ENCODE measurements at places on chromosomes 2 and 18.

GRCh38 chr18:59660366-59660765 lies 36.9 kb downstream of the CCBE1 start:
- no peak for DNase-seq

DNA sequence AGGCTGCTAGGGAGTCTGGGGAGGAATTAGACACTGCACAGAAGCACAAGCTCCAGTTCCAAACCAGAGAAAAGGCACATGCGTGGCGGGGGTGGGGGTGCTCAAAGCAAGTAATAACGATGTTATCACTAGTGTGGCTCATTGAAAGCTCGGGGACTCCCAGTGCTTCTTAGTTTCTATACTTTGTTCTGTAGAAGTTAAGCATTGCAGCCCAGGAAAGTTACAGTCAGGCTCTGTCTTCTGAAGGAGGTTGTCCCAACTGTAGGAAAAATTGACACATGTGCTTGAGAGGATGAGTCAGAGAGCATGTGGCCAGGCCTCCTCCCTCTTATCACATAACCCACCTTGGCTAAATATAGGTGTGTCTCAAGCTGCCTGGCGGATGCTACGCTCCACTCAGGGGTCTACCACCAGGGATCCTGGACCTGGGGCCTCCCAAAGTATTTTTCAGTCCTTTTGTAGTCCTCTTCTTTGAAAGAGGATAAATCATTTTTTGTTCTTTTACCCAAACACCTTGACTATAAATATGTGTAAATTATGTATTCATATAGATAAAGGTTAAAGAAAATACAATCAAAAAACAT lies 3.8 kb downstream of the GALNT5 start:
- DNase-seq: no peak

DNA sequence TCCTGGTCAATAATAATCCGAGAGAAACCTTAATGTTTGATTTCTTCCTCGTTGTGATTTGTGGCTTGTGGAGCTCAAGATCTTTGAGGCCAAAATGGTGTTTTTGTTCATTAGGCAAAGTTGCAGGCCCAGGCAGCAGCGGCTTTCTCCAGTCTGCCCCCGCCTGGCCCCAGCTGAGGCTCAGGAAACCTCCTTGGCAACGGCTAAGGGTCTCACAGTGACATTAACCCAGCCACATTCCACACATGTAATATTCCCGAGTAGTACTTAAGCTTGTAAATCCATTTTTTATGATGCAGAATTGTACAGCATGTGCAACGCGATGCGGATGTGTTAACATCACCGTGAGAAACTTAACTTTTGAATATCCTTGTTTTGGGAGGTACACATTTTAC lies 200.1 kb downstream of the BCL11A start:
- no peak for DNase-seq

DNA sequence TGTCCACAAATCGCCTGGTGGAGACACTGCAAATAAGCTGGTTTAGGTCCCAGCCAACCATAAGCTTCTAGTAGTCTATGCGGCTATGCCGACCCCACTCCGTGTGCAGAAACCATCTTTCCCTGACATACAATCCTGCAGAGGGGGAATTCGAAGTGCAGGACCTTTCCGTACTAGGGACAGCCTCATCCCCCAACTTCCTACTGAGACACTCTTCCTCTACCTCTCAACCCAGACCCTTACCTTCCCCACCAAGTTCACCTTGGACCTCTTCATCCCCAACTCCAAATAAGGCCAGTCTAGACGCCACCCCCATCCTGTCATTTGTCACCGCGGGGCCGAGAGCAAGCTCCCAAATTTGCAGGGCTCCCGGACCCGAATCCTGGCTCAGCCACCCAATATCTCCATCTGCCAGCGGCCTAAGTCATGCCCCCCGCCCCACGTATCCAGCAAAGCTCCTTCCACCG lies 496 bp downstream of the SUCLG1 start:
- no peak for DNase-seq

- peak; percentile 4 for DNase-seq
Measured at GRCh38 chr2:235845245-235845644, 322.9 kb downstream of the GBX2 start.

DNA sequence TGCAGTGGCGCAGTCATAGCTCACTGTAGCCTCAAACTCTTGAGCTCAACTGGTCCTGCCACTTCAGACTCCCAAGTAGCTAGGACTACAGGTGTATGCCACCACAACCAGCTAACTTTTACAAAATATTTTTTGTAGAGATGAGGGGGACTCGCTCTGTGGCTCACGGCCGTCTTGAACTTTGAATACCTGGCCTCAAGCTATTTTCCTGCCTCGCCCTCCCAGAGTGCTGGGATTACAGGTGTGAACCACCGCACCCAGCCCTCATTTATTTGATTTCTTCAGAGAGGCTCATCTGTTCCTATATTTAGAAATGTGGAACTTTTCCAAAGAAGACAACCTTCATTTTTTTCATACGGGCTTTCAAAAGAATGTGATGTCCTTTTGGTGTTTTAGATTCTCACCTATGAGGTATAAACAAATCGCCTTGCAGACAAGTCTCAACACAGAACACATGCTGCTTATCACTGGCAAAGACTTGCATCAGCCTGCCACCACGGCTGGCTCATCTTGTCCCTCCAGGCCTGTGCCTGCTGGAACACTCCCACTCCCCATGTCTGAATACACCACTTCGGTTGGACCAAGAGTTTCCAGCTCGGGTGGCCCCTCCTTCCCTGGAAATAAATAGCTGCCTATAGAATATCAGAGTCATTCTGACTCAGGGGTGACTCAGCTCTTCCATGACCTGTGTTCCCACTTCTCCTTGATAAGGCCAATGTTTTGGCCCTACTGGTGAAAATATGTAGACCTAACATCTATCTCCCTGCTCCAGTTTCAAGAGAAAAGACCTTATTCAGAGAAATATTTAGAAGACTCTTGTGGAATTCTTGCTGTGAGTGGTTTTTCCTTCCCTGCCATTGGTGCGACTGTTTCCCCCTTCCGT lies 202.6 kb downstream of the TGIF1 start:
- DNase-seq: peak; percentile 83

DNA sequence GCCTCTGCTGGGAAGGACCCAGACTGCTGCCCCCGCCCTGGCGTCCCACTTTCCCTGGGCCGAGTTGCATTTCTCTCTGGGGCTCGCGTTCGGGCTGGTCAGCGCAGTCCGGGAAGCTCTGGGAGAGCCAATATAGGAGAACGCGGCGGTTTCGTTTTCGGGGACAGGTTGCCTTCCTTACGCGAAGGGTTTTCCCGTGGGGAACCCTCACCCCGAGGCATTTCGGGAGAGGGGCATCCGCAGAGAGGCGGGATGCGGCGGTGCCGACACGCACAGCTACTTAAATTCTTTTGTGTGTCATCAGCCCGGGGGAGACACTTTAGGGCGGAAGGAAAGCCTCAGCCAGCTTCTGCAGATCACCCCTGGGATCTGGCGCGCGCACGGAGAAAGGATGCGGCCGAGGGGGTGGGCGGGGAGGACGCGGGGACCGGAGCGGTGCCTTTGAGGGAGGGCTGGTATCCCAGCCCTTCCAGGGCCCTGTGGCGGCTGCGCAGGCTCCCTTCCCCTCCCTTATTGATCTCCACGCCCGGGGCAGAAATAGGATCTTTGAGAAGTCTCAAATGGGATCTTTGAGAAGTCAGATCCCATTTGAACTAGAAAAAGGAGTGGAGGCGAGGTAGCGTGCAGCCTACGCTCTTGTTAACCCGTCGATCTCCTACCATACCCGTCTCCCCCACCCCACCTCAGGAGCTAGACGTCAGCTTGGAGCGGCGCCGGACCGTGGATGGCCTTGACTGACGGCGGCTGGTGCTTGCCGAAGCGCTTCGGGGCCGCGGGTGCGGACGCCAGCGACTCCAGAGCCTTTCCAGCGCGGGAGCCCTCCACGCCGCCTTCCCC lies 1.2 kb downstream of the GATA6 start:
- DNase-seq: no peak

- no peak for DNase-seq
Measured at GRCh38 chr2:11572996-11573395, 39.2 kb downstream of the GREB1 start.

DNA sequence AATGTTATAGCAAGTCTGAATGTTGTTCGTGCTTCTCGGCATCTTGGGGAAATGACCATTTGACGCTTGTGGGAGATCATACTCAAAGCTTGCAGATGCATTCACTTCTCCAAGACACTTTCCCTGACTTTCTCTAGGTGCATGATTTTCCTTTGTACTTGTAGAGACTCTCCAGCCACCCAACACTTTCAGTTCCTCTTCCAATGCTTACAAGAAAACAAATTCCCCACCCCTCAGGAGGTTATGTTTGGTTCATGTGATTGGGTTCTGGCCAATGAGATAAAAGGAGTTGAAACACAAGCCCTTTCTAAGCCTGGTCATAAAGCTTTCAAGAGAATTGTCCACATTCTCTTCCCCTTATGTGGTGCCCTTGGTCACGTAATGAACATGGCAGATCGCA lies 156.3 kb downstream of the EPHA4 start:
- DNase-seq: no peak

DNA sequence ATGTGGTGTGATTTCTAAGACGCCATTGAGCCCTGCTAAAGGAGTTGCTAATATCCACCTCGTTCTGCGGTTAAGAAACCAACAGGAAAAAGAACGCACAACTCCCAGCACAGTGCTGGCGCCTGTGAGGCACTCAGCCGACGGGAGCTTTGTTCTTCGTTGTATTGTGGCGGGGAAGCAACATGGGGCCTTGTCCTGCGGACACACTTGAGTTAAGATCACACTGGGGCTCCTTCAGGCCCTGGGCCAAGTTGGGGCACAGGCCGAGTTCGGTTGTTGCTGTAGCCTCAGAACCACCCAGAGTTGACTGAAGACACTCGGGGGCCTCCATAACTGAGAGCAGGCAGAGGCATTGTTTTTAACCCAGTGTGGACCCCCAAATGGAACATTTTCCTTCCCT lies 30.6 kb upstream of the CD8A start:
- no peak for DNase-seq

GRCh38 chr2:55112229-55113031 lies 62.2 kb upstream of the RTN4 start:
- peak; percentile 76 for DNase-seq

DNA sequence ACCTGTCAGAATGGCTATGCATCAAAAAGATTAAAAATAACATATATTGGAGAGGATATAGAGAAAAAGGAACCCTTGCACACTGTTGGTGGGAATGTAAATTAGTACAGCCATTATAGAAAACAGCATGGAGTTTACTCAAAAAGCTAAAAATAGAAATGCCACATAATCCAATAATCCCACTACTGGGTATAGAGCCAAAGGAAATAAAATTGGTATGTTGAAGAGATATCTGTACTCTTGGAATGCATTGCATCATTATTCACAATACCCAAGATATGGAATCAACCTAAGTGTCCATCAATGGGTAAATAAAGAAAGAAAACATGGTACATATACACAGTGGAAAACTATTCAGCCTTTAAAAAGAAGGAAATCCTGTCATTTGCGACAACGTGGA lies 77.2 kb downstream of the C1D start:
- no peak for DNase-seq

DNA sequence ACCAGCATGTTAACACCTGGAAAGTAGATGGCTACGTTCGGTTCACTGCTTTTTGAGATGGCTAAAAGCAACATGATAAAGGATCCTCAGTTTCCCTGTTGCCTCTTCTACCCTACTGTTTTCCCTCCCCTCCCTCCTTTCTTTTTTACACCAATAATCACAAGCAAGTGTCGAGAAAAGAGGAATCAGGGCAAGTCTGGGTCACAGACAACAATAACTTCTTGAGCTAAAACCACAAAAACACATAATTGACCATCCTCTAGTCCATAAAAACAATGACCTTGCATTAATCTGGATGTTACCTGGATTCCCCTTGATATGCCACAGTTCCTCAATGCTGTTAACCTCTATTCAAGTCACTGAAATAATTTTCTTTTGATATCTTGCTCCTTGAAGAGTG lies 736.6 kb upstream of the GCFC2 start:
- no peak for DNase-seq

DNA sequence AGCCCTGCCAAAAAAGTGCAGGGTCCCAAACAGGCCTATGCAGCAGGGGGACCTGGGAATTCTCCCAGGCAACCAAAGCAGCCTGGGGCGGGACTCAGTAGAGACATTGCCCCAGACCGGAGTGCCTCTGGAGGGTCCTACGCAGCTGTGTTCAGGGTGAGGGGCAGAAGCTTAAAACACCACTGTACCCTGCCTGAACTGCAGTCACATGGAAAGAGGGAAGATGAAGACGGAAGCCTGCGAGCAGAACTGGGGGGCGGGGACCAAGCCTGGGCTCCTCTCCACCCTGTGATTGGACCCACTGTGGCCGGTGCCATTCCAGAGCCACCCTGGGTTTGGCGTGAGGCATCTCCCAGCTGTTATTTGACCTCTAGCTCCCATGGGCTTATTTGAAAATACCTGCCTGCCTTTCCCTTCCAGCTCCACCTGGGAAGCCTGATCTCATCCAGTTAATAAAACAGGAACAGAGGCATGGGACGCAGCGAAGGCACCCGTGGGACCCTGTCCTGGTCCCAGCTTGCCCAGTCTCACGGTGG lies 183.1 kb downstream of the SMAD2 start:
- DNase-seq: no peak

DNA sequence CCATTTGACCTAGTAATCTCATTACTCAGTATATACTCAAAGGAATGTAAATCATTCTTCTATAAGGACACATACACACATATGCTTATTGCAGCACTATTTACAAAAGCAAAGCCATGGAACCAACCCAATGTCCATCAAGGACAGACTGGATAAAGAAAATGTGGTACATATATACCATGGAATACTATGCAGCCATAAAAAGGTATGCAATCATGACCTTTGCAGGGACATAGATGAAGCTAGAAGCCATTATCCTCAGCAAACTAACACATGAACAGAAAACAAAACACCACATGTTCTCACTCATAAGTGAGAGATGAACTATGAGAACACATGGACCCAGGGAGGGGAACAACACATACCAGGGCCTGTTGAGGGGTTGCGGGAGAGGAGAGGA lies 214.5 kb downstream of the NBAS start:
- DNase-seq: no peak

DNA sequence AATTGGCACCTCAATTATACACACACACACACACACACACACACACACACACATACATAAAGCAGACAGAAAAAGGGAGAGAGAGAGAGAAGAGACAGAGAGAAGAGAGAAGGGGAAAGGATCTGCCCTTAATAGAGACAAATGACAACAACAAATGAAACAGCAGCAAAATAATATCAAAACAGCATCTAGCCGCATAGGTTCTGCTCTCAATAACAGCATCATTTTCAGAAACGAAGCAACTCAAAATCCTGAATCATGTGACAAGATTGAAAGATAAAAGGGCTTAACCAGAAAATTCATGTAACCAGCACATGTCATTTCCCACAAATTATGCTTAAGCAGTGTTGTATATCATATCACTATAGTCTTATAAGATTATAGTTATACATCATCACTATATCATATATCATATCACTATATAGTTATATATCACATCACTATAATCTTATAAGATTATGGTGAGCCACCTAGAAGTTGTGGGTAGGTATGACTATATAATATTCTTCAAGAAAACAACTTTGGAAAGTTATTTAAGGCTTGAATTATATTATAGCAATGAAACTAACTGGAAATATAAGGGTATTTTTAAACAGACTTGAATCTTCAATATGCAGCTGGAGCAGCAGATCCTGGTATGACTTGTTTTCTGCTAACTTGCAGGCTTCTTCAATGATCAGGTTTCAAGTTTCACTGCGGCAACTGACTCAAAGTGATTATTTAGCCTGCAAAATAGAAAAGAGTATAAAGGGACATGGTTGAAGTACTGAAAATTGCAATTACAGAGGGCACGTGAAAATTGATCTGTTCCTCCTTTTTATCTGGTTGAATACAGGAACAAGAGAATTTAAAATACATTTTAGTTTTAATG lies 16.1 kb upstream of the VPS54 start:
- DNase-seq: no peak
